ENCODE measurements at places on chromosomes 6 and 20. TPM values are rescaled to one million over a fixed set of nuclear protein-coding genes. Genes with fewer than 3 reads are reported as not detected.

The LIN28B gene
- 34.4 TPM for total RNA-seq

The ADGRF4 gene
- total RNA-seq, result 0.22 TPM

The FAM217A gene
- total RNA-seq, result not detected

The DEFB124 gene
- not detected for total RNA-seq

The BPIFB2 gene
- not detected for total RNA-seq

The SLC25A27 gene
- 1.1 TPM for total RNA-seq

The ZDHHC14 gene
- 1.1 TPM for total RNA-seq

The TRIM10 gene
- total RNA-seq, result not detected

The RBM24 gene
- total RNA-seq, result 9.3 TPM

The CCDC170 gene
- total RNA-seq, result under 0.01 TPM

The SLC17A1 gene
- not detected for total RNA-seq

The SLC2A10 gene
- 61.7 TPM for total RNA-seq

The ZNF391 gene
- 0.14 TPM for total RNA-seq

The AK9 gene
- total RNA-seq, result 5.0 TPM
